ENCODE measurements at places on chromosomes 7 and 10.

DNA sequence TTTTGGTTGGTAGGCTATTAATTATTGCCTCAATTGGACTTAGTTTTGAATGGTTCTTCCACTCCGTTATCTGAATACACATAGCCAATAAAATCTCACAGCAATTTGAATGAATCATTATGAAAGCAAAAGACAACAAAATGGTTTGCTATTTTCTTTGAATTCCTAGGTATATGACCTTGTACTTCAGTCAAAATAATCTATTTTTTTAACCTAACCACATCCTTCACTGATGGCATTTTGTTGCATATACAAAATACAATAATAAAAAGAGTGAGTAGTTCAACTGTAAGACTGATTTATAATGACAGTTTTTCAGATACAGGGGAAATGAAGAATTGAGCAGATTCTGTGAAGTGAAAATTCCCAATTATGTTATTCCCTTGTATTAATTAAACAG lies 433.1 kb downstream of the HTR7 start:
- DNase-seq = no peak

DNA sequence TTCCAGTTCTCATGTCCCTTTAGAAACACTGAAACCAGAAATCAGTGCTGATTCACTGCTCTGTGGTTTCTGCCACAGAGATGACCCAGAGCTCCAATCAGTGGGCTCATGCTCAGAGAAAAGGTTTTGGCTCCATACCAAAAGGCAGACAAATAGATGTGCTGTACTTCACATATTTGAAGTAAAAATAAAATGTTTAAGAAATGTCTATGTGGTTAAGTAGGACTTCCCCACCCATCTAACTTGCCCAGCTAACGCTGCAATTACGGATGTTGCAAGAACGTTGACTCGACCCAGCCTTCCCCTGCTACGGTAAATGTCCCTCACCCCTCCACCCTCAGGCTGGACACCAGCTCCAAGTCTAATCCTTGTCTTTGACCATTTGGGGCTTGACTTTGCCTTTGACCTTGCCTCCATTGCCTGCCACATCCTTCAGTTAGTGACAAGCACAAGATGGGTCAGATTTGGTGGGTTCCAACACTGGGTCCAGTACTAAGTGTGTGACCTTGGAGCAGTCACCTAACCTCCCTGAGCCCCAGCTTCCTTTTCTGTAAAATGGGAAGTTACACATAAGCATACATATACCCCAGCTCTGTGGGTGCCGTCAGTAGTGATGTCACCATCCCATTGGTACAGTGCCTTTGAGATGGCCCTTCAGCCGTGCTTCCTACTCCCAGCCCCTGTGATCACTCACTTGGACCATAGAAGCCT lies 95.8 kb downstream of the CHST15 start:
- no peak for DNase-seq

DNA sequence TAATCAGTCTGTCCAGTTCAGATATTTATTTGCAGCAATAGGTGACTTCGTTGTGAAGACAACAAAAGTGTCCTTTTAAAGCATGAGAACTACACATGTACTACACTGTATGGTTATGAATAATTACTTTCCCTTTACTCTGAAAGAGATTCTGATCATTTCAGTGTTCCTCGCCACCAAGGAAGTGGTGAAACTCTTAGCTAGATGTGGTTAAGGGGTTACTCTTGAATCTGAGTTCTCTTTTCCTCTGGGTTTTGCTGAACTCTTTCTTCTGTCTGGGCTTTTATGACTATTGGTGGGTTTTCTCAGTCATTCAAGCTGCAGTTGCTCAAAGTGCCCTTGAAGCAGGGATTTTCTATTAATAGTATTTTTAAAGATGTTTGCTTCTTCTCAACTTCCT lies 127.9 kb upstream of the SEM1 start:
- DNase-seq = no peak

GRCh38 chr7:125256446-125256845 lies 326.8 kb upstream of the POT1 start:
- DNase-seq = no peak

DNA sequence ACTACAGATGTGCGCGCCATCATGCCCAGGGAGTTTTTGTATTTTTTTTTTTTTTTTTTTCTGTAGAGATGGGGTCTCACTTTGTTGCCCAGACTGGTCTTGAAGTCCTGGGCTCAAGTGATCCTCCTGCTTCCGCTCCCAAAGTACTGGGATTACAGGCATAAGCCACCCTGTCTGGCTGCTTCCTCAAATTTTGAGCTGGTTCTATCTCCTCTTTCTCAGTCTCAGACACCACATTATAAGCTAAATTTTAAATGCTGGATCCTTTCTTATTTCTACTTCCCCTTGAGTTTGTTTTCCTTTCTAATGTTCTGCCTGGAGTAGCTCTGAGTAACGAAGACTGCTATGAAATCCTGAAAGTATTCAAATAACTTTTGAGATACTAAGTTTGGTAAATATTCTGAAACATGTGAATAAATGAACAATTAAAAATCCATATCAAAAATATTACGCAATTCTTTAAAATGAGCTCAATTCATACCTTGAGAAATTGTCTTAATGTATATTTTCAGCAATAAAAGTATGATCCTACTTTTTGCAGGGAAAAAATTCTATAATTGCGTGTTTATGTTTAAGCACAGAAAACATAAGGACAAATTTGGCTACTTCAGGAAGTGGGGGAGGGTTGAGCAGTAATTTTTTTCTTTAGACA lies 15.0 kb downstream of the TCAF1 start:
- DNase-seq = no peak

DNA sequence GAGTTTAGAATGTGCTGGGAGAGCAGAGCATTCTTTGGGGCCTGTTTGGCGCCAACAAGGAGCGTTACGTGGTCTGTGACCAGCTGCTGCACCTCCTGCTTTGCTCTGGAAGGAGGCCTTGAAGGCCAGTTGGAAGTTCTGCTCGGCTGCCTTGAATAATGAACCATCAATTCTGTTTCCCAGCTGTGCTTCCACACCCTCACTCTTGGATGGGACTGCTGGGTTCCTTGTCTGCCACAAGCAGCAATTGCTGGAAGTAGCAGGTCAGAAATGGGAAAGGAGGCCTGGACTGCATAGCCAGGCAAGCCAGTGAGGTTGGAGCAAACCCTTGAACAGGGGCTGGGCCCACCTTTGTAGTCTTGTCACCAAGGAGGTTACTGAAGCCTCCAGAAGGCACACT lies 86.6 kb upstream of the INSYN2A start:
- DNase-seq = no peak

GRCh38 chr7:85561706-85562105 lies 374.9 kb upstream of the SEMA3D start:
- no peak for DNase-seq

- no peak for DNase-seq
These were observed 25.5 kb upstream of the PCBD1 start for GRCh38 chr10:70913893-70914240.

- DNase-seq = no peak
These were observed 3.3 kb downstream of the PTPN12 start for GRCh38 chr7:77540402-77540822.

GRCh38 chr7:76347710-76348109 lies 11.1 kb downstream of the YWHAG start:
- no peak for DNase-seq

GRCh38 chr10:117186832-117187615 lies 10.3 kb upstream of the KCNK18 start:
- no peak for DNase-seq

DNA sequence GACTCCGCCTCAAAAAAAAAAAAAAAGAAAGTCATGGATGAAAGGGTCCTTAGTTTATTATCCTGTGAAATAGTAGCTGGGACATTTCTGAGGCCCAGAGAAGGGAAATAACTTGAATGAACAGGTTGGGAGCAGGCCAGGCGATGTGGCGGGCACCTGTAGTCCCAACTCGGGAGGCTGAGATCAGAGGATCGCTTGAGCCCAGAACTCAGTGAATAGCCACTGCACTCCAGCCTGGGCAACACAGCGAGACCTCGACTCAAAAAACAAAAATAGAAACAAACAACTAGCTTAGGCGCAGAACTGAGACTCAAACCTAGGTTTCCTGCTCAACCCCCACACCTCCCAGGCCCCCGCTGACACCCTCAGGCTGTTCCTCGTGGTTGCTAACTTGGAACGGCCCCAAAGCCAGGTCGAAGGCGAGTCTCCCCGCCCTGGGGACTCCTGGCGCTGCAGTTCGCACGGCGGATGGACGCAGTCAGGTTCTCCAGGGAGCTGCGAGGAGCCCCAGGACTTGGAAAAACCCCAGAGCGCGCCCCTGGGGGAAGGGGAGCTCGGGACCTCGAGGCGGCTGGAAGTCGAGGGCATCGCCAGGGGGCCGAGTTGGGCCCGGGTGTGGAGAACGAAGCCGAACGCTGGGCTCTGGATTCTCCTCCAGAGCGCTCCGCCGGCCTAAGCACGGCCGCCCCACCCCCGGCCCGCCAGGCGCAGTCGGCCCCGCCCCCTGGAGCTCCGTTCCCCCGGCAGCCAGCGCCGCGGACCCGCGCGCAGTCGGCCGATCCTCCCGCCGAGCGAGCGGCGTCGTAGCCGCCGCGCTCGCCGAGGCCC lies at the start of gene STOX1:
STOX1 (plus strand) TSS at position 768 of the 828 bp plus-strand sequence. CDS start 93 bp downstream, outside the sequence.
- DNase-seq = peak; percentile 36

DNA sequence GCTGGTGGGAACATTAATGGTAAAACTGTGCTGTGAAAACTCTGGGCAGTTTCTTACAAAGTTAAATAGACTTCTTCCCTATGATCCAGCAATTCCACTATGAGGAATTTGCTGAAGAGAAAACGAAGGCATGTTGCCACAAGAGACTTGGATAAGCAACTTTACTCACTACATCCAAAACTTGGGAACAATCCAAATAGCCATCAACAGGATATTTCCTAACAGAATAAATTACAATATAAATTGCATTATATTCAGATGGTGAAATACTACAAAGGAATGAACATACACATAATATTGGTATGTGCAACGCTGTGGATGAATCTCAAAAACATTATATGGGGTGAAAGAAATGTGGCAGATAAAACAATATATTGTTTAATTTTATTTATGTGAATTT lies 21.4 kb upstream of the MKI67 start:
- DNase-seq = no peak

DNA sequence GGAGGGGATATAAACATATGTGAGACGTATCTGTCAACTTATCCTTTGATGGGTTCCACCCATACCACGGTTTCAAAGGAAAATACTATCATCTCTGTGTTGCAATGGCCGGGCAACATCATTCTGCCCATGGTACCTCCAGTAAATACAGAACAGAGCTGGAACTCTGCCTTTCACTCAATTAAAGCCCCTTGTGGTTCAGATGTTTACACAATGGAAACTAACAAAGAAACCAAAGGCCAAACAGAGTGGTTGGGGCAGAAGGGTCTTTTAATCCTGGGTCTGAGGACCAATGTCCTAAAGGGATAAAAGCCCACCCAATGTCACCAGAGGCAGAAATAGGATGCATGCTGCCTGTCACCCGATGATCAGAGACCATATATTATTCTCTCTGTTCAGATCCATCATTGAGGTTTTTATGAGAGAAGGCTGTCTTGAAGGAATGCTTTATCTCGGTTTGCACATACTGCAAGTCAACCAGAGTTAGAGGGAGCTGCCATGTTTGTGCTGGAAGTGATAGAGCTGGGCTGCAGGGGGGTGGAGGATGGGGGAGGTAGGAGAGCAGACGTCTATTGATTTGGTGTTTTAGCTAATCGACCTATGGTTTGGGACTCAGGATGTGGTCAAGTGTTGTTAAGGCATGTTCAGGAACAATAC lies 105.4 kb upstream of the FRMD4A start:
- no peak for DNase-seq

DNA sequence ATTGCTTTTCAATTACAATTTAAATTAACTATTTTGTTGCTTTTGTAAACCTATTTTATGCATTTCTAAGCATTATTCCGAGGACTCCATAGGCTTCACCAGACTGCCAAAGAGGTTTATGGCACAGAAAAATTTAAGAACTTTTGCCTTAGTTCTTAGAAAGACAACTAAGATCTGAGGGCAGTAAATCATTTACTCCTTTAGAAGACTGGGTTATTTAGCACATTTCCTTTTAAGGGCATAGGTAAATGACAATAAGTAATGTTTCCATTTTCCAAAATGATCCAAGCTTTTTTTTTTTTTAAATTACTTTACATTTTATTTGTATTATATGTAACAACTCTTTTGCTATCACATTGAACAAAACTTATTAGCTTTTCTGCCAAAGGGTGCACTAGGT lies 15.0 kb upstream of the STEAP4 start:
- no peak for DNase-seq

- no peak for DNase-seq
These were observed 286.9 kb upstream of the NFE2L3 start for GRCh38 chr7:25864943-25865751.

DNA sequence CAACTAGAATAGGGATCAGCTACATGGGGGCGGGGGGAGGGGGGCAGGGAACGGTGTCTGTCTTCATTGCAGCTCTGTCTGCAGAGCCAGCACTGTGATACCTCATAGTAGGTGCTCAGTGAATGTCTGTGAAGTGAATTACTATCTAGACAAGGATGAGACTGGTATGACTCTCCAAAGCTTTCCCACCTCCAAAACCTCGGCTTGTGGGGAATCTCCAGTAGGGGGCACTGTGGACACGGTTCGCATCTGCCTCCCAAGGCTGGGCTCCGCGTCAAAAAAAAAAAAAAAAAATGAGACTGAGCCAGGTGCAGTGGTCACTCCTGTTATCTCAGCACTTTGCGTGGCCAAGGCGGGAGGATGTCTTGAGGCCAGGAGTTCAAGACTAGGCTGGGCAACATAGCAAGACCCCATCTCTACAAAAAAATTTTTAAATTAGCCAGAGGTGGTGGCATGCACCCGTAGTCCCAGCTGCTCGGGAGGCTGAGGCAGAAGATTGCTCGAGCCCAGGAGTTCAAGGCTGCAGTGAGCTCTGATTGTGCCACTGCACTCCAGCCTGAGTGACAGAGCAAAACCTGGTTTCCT lies 9.6 kb downstream of the TRIM56 start:
- peak; percentile 2 for DNase-seq

GRCh38 chr10:34163075-34163905 lies 651.8 kb downstream of the PARD3 start:
- no peak for DNase-seq

- DNase-seq = peak; percentile 9
These were observed 245.0 kb upstream of the SORCS1 start for GRCh38 chr10:107409522-107409921.

DNA sequence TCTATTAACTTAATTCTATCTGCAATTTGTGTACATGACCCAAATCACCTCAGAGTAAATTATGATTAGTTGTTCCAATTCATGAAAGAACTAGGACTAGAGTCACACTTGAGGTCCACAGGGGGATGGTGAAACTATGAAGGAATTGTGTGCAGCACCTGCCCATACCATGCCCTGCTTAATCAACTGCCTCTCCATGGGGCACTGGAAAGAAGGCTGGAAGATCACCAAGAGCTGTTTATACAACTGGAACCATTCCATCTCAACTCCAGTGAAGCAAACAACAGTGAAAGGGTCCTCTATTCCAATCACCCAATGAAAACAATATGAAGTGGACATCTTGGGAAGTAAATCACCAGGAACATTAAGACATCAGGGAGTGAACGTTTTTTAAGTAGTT lies 98.7 kb upstream of the SEMA3D start:
- DNase-seq = no peak

- DNase-seq = no peak
These were observed 170.1 kb downstream of the OTUD1 start for GRCh38 chr10:23608926-23609325.

GRCh38 chr7:34759477-34760125 lies 101.6 kb downstream of the NPSR1 start:
- DNase-seq = peak; percentile 35

Data from midbrain (tissue), 1 donor.